ENCODE measurements at places on chromosomes 16 and 17. TPM values are rescaled to one million over a fixed set of nuclear protein-coding genes. Genes with fewer than 3 reads are reported as not detected.

DNA sequence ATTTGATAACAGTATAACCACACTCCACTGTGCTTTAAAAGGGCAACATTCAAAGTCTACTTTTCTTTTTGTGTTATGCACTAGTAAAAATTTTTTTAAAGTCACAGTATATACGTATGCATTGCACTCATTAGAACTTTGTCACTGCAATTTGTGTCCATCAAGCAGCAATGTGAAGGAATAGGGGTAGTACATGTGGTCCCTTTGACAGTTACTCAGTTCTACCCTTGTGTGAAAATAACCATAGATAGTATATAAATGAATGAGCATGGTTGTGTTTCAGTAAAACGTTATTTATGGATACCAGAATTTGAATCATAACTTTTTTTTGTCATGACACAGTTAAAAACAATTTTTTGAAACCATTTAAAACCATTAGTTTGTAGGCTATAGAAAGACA is 30.7 kb downstream of the NFATC3 start:
- no peaks in the 10 kb centered on the region for H3K4me1 ChIP-seq
- no peak for DNase-seq
- no peak overlapping the region for H3K27ac ChIP-seq
- H3K36me3 ChIP-seq, result peaks cover 6% of the 10 kb centered on the region
- no peaks in the 10 kb centered on the region for H3K27me3 ChIP-seq
- H3K4me3 ChIP-seq, result no peak overlapping the region

- peak overlapping the region; percentile 34 for H3K27ac ChIP-seq
- no peaks in the 10 kb centered on the region for H3K27me3 ChIP-seq
- peaks cover 5% of the 10 kb centered on the region for H3K4me1 ChIP-seq
- no peak for DNase-seq
Measured at GRCh38 chr17:78862073-78863023, 21.7 kb upstream of the USP36 start.

DNA sequence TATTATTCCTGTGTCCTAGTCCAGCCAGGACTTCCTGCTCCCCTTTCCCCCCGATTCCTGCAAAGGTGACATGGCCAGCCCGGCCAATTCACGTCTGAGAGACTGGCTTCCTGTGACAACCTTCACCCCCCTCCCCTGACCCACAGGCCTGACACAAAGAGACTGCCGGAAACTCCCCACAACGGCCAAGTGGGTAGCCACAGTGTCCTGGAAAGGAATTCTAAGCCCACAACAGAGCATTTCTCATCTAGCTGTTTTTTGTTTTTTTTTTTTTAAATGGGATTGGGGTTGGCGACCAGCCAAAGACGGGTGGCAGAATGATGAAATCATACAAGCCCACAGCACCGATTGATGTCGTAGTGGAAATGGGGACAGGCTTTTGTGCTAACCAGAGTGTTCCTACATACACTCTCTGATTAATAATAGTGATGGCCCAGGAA is 2.8 kb upstream of the XAF1 start:
- no peak for DNase-seq
- H3K27ac ChIP-seq, result no peak overlapping the region

- no peak overlapping the region for H3K27ac ChIP-seq
- H3K4me1 ChIP-seq, result peaks cover 17% of the 10 kb centered on the region
- H3K36me3 ChIP-seq, result peaks cover 7% of the 10 kb centered on the region
Measured at GRCh38 chr17:32491371-32492263, 4.8 kb downstream of the CDK5R1 start.

DNA sequence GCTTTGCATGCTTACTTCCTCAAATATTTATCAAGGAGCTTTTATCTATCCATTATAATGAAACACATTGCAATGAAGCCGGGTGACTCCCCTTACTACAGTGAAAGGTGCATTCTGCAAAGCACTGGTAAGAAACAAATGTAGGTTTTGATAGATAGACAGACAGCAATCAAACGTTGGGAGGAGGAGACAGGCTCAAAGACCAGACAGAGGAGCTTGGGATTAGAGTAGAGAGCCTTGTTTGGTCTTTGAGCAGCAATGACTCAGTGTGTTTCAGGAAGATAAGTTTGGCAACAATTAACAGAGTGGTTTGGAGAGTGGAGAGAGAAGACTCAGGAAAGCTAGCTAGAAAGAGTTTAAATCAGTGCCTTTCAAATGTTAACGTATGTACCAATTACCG is 68.8 kb downstream of the ZNF18 start:
- no peak for DNase-seq
- no peaks in the 10 kb centered on the region for H3K4me1 ChIP-seq
- no peak overlapping the region for H3K4me3 ChIP-seq
- peaks cover 4% of the 10 kb centered on the region for H3K36me3 ChIP-seq

Gene TBC1D28
- not detected for total RNA-seq

Gene NPLOC4
- total RNA-seq, result 90.1 TPM

Gene G6PC1
- 1.5 TPM for total RNA-seq
